Mammary microvascular endothelial cell (primary cell): ENCODE measurements at places on chromosomes 2 and 18. TPM values are rescaled to one million over a fixed set of nuclear protein-coding genes. Genes with fewer than 3 reads are reported as not detected.

The ITGB6 gene
- 0.39 TPM in 1 of 2 replicates, not detected in the other for total RNA-seq

The ALLC gene
- total RNA-seq = not detected in 2 replicates

The ARHGEF4 gene
- under 0.01 TPM in 1 of 2 replicates, not detected in the other for total RNA-seq

The DHRS9 gene
- total RNA-seq = not detected in 2 replicates

The PDK1 gene
- total RNA-seq = 5.6 and 6.1 TPM in 2 replicates

The SERPINB3 gene
- not detected in 2 replicates for total RNA-seq

The LDLRAD4 gene
- 0.59 and 2.1 TPM in 2 replicates for total RNA-seq

The ZNF892 gene
- 2.5 and 2.6 TPM in 2 replicates for total RNA-seq

The MEP1B gene
- total RNA-seq = not detected in 2 replicates

The ANKRD36 gene
- total RNA-seq = 8.2 and 8.3 TPM in 2 replicates

The NBAS gene
- 32.7 and 40.0 TPM in 2 replicates for total RNA-seq

The PLCD4 gene
- 0.60 and 1.2 TPM in 2 replicates for total RNA-seq

The NYAP2 gene
- not detected in 2 replicates for total RNA-seq

The SIX2 gene
- not detected in 2 replicates for total RNA-seq

The ATG16L1 gene
- 24.0 and 30.2 TPM in 2 replicates for total RNA-seq

The HOXD12 gene
- not detected in 2 replicates for total RNA-seq

The MAL gene
- not detected in 2 replicates for total RNA-seq
